NCI-H1092 (cell line): ENCODE measurements at places on chromosomes 11 and 22.
A peak's percentile ranks its signal among the peaks of the same experiment; 100 is the strongest.

DNA sequence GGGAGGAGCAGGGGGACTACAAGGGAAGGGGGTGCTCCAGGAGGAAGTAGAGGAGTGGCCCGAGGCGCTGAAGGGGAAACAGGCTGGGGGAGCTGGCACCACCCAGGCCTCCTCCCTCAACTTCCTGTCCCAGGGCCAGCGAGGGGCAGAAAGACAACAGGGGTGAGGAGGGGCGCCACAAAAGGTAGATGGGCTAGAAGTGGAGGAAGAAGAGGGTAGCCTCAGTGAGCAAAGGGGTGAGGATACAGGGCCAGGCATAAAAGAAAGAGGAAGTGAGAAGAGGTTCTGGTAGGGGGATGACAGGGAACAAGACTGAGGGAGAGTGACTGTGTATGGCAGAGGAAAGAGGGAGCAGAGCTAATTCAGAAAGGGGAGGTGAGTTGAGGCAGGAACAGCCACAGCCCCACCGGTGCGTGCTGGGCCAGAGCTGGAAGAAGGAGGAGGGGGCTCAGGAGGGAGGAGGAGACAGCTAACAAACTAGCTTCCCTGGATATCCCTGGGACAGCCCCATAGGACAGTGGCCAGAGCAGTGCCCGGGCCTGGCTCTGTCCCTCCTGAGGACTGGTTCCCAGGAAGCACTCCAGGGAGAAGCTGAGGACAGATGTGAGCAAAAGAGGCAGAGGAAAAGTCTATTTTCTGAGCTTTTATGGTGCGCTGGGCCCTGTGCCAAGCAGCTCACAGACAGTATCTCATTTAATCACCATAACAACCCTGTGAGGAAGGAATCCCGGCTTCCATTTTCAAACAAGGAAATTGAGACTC lies 8.5 kb downstream of the DCHS1 start:
- DNase-seq, result no peak

DNA sequence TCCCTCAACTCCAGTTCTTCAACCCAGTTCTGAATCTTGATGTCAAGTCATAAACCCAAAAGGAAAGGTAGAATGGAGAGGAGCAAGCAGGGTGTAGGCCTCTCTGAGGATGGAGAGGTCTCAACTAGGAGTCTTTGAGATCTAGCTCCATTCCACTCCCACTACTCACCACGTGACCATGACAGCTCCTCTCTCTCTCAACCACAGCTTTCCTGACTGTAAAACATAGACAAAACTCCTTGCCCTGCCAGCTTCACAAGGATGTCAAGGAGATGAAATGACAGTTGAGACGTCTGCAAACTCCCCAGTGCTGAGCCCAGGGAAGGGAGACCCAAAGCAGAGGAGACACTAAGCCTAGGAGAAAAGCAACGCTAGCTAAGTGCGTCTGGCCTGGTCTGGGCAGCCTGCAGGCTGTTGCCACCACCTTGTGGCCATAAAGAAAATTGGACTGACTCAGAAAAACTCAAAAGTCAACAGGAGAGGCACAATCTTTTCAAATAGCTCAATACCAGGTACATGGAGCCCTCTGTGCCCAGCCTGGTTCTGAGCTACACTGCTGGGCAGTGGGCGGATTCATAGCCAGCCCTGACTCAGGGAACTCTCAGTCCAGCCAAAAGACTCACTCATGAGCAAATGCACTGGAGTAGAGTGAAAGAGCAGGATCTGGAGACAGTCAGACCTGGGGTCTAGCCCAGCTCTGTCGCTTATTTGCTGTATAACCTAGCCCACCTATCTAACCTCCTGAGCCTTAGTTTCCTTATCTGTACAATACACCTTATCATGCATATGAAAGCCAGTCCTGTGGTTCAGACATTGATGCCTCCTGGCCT lies 3.4 kb downstream of the CLPB start:
- peak; percentile 7 for DNase-seq

DNA sequence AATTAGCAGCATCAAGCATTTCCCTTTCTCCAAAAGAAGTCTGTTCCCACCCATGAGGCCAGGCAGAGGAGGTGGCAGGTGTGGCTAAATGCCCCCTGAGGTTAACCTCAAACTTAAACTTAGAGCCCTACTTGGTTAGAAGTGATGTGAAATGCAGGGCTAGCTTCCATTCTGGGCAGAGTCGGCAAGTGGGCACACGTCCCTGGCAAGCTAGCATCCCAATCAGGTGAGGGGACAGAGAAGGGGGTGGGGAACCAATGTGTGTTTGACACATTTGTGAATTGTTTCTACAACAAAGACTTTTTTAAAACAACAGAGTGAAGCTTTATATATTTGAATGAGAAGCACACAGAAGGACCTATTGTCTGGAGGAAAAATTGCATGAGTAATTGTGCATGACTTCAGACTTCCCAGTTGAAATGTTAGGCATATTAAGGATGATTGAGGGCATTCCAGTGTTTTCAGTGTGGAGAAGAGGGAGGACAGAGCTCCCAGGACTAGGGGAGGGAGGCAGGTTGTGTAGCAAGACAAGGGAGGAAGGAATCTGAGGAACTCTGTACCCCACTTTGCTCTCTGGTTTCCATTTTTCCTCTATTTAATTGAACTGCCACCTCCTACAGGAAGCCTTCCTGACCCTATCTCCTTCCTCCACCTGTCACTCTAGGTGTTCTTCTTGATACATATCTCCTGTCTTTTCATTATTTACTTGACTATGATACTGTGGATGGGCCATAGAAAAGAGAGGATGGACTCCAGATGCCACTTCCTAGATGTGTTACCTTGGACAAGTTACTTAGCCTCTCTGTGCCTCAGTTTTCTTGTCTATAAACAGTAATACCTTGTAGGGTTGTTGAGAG lies 83.3 kb upstream of the PICALM start:
- no peak for DNase-seq

DNA sequence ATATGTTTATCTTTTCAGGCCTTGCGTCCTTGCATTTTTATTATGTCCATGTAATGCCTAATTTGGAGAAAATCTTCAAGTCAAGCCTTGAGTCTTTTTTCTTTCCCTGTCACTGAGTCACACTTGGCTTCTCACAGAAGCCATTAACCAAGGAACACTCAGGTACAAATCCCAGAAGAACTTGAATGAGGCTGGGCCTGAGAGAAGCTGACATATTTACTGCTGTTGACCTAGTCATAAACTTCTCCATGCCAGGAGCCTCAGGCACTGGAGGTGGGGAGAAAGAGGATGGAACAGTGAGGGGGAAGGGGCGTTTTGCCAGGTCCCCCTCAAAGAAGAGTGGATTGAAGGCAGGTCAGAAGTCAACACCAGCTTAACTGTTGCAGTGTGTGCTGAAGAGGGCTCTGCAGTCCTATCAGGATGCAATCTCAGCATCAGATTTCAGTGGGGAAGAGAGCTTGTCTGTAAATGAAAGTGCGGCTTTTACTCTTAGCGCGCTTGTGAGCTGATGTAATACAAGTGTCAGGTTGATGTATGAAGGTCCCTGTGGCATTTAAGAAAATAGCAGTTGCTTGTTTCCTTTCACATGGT lies 526.0 kb downstream of the ETS1 start:
- DNase-seq, result peak; percentile 45

DNA sequence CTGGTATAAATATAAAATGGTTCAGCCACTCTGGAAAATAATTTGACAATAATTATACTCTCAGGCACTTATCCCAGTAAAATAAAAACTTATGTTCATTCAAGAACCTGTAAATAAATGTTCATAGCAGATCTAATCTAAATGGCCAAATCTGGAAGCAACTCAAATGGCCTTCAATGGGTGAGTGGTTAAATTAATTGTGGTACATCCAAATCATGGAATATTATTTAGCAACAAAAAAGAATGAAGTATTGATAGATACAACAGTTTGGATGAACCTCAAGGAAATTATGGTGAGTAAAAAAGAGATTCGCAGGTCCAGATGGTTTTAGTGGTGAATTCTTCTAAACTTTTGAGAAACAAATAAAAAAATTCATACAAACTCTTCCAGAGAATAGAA lies 287.0 kb upstream of the ZC3H12C start:
- no peak for DNase-seq

GRCh38 chr11:58057481-58057880 lies 26.7 kb downstream of the OR6Q1 start:
- no peak for DNase-seq

GRCh38 chr11:119300198-119300964 lies 16.5 kb downstream of the MCAM start:
- no peak for DNase-seq

DNA sequence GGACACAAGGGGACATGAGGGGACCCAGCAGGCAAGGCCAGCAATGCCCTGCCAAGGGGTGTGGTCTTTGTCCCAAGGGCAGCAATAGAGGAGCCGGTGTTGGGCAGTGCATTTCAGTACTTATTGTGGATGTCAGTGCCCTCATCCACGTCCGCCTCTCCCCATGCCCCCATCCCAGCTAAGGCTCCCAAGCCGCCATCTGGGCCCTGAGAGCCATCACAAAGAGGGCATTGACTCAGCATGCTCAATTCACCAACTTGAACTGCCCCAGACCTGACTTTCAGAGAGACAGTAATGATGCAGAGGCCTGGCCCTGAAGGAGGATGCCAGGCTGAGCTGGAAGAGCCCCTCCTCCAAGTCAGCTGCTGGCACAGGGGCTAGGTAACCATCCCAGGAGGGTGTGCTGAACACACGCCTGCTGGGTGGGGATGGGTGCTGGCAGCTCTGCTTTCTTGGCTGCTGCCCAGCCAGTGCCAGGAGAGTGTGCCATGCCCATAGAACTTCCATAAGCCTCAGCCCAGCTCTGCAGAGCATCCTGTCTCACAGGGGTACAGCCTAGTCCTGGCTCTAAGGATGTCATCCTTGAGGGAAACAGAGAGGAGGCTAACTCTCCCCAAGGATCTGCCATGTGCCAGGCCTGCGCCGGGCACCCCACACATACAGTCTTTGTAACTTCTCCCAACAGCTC lies 46.5 kb downstream of the PDE2A start:
- no peak for DNase-seq

GRCh38 chr11:34331329-34331728 lies 26.5 kb downstream of the ABTB2 start:
- DNase-seq, result peak; percentile 96

DNA sequence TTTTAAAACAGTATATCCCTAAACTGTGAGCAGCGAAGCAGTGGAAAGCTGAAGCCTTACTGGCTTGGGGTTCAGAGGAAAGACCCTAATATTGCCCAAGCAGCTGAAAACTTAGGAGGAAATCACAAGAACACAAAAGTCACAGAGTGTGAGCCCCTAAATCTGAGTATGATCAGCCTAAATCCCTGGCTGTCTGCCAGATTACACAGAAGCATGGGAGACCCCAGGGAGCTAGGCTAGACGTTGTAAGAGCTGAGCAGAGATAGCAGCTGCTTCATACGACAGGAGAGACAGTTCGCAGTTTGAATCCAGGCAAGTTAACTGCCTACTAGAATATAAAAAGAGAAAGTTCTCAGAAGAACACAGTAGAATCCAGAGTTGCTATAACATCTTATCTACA lies 81.2 kb downstream of the PACS1 start:
- DNase-seq, result no peak

- no peak for DNase-seq
These were observed 32.6 kb downstream of the MS4A6A start for GRCh38 chr11:60150279-60150678.

DNA sequence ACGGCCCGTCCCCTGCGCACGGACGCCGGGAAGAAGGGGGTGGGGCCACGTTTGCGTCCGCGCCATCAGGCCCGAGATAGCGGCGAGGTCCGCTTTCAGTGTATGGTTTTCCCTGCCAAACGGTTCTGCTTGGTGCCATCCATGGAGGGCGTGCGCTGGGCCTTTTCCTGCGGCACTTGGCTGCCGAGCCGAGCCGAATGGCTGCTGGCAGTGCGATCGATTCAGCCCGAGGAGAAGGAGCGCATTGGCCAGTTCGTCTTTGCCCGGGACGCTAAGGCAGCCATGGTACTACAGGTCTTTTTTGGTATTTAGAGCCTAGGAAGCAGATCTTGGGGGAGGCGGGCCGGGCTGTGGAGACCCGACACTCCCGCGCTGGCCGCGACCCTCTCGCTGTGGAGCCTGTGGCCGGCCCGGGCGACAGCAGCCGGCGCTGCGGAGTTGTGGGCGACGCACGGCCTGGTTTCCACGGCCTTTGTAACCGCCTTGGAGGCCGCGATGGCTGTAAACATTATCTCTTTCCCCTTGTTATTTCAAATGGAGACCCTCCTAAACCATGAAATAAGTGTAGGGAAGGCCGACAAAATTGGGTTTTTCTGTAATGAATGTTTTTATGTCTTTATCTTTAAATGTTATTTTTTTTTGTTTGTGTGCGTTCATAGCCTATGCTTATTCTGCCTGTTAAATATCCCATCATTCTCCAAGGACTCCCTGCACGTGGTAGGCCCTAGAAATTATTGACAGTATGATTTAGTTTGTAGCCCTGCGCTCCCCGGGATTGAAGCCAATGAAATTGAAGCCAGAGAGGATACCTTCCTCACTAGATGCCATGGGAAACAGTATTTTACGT lies at the start of gene AASDHPPT:
AASDHPPT (plus strand) TSS at position 54 of the 847 bp plus-strand sequence; CDS start at position 103, 49 bp downstream.
- peak; percentile 47 for DNase-seq

GRCh38 chr11:77502346-77502905 lies 28.5 kb upstream of the PAK1 start:
- DNase-seq, result no peak

GRCh38 chr22:34763496-34763895 lies 302.5 kb upstream of the ISX start:
- no peak for DNase-seq

DNA sequence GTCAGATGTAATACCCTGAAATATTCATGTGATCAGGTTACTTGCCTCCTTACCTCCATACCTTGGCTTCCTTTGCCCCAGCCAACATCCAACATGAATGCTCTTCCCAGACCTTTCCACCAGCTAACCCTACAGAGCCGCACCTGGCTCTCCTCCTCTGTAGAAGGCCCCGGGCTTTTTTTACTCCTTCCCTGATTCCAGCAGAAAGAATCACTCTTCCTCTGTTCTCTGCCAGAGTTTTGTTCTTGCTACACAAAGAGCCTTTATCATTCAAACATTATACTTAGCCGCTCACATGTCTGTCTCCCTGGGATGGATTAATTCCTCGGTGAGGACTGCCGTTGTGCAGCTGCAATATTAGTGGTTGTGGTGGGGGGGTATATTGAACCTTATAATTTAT lies 116.8 kb upstream of the GRAMD1B start:
- no peak for DNase-seq

DNA sequence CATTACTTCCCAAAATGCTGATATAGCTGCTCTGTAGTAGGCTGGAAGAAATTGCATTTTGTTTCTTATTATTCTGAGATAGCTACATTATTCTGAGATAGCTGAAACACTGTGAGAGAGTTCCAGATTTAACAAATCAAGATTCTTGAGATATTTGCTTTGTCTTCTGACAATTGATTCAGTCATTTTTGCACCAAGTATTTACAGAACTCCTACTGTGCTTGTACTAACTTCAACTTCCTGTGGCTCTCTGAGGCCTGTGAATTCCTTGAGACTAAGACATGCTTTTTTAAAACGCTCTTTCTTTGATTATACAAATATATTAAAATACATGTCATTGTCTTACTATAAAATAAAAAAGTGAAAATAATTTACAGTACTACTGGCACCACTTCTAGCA lies 52.7 kb downstream of the USP47 start:
- DNase-seq, result no peak

GRCh38 chr22:45537734-45538181 lies 35.1 kb downstream of the FBLN1 start:
- peak; percentile 17 for DNase-seq

GRCh38 chr11:45250035-45250718 lies 36.0 kb downstream of the SYT13 start:
- no peak for DNase-seq

GRCh38 chr11:33542921-33543320 lies 157.7 kb downstream of the C11orf91 start:
- DNase-seq, result peak; percentile 12
